Regular cardiac myocyte (primary cell): ENCODE measurements at places on chromosomes 12 and 14. TPM values are rescaled to one million over a fixed set of nuclear protein-coding genes. Genes with fewer than 3 reads are reported as not detected.

The PRIMA1 gene
- not detected in 2 replicates for total RNA-seq

The KRT77 gene
- not detected in 2 replicates for total RNA-seq

The FGD4 gene
- total RNA-seq = 26.3 and 35.2 TPM in 2 replicates

The RNASE3 gene
- total RNA-seq = not detected in 2 replicates

The LRR1 gene
- 11.0 and 33.4 TPM in 2 replicates for total RNA-seq

The YBX3 gene
- 64.5 and 153 TPM in 2 replicates for total RNA-seq

The HOXC10 gene
- total RNA-seq = not detected in 2 replicates

The SLCO1A2 gene
- total RNA-seq = under 0.01 and 0.19 TPM in 2 replicates

The SIX4 gene
- total RNA-seq = 8.1 and 9.6 TPM in 2 replicates

The SLCO1C1 gene
- under 0.01 and 0.19 TPM in 2 replicates for total RNA-seq

The BAZ2A gene
- 13.2 and 13.6 TPM in 2 replicates for total RNA-seq
